ENCODE measurements at places on chromosomes 2 and 18.

DNA sequence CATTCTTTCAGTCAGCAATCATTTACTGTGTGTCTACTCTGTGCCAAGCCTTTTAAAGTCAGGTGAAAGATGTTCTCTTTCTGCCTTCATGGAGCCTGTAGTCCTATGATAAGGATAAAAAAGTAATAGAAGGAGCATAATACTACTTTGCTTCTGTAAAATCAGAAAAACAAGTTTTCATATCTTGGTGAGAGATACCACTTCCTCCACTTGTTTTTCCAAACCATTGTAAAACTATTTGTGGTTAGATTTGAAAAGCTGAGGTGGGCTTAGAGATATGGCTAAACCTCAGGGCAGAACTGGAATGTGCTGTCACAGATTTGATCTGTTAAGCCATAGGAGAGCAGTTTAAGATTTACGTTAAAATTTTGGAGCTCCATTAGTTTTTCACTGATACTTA is 104.7 kb upstream of the FAM117B start:
- no peak for DNase-seq

DNA sequence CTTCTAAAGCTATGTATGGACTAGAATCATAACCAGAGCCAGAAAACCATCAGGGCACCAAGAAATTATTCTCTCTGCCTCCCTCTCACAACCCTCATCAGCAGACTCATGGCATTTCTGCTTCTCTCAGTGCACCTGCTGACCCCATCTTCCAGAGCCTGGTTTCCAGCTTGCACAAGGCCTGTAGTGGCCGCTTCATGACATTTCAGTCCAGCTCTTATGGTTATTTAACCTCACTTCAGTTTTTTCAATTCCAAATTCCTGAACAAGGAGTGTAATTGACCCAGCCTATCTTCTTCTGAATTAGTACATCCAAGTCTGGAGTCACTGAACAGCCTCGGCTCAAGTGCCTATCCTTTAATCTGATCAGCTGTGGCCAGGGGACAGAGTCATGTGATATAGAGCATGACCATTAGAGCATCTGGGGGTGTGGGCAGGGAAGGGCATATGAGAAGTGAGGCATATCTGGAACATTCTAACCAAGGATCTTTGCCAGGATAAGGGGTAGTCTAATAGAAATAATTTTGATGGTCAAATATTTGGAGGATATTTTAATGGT is 97.2 kb upstream of the TMEM17 start:
- DNase-seq = no peak

DNA sequence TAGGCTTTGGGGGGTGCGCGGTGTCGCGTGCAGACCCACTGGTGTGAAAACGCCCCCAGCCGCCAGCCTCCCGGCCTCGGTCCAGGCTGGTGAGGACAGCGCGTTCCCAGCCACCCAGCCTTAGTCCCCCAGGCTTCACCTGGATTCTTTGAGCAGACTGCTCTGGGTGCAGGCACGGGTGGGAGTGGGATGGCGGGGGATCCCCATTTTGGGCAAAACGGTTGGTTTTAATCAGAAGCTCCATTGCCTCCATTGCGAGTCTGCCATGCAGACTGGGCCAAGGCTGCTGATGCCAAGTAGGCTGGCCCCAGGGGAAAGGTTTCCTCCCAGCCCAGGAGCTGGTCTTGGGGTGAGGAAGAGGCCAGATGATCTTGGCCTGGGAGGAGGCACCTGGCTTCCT is 445 bp downstream of the MLPH start:
- DNase-seq = no peak

DNA sequence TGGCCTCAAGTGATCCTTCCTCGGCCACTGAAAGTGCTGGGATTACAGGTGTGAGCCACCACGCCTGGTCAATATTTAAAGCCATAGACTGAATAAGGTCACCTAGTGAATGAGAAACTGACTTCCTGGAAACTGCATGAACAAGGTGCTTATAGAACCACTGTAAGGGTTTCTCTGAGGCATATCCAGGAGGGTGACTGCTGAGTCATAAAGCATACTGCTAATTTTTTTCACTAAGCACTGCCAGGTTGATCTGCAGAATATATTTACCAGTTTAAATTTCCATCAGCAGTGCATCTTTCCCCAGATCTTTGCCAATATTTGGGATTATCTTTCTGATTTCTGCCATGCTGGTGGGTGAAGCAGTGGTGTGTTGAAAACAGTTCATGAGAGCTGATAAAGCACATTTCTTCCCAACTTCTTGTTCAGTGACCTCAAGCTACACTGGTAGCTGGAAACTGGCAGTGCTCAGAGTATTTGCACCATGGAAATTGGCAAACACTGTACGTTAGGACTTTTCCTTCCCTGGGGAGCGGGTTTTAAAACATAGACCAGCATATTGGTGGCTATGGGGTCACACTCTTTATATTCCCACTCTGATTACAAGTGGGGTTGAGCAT is 4.2 kb upstream of the CLIP4 start:
- DNase-seq = no peak

- DNase-seq = no peak
Observed at GRCh38 chr2:41576423-41576822, 471.4 kb upstream of the PKDCC start.

Measured in stimulated activated CD4-positive, alpha-beta T cell treated with anti-CD3 and anti-CD28 coated beads, Interleukin-15, amount 100 ng/mL, for 24 hours (primary cell).